ENCODE measurements at places on chromosomes 16 and 17.
A peak's percentile ranks its signal among the peaks of the same experiment; 100 is the strongest.

- peak; percentile 83 for DNase-seq
These were observed 12.4 kb downstream of the TEX14 start for GRCh38 chr17:58679263-58680037.

DNA sequence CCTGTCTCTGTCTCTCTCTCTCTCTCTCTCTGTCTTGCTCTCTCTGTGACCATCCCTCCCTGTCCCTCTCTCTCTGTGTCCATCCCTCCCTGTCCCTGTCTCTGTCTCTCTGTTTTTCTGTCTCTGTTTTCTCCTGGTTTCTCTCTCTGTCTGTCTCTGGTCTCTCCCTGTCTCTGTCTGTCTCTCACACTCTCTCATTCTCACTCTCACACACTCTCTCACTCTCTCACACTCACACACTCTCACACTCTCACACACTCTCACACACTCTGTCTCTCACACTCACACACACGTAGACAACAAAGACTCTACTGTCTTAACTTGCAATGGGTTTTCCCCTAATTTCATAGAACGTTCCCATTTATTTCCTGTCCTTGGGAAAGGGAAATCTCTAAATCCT is 299.5 kb downstream of the FOXL1 start:
- DNase-seq, result no peak

GRCh38 chr16:11136600-11136999 is 119.4 kb downstream of the SOCS1 start:
- DNase-seq, result peak; percentile 11

- DNase-seq, result no peak
These were observed 2.9 kb downstream of the C16orf90 start for GRCh38 chr16:3492356-3492755.

GRCh38 chr17:81367171-81367570 is 28.1 kb upstream of the BAHCC1 start:
- no peak for DNase-seq

- no peak for DNase-seq
These were observed 1.4 kb upstream of the CYB561 start for GRCh38 chr17:63447471-63448009.

DNA sequence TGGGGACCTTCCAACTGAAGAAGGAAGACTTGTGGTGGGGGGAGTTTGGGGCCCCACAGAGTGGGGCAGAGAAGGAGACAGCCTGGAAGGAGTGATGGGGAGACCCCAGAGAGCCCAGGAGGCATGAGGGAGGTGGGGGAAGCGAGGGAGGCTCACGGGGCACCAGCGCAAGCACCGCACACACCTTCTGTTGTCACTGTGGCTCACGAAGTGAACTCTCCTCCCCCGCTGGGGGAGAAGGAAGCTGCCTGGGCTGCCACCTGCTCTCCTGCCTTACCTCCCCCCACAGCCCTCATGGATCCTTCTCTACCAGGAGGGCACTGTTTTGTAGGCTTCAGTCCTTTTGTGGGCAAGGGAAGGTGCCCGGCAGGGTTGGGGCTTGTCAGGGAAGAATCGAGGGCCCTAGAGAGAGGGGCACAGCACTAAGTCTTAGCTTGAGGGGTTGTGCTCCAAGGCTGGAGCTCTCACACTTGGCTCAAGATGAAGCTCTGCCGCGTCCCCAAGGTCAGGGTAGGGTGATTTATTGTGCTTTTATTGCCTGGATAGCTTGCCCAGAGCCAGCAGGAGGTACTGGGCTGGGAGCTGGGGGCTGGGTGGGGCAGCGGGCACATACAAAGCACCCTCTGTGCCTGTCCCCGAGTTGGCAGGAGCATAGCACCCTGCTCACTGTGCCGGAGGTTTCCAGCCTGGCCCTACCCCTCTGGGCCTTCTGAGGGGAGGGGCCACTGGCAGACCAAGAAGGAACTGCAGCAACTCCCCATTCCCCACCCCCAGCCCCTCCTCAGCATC is 4.6 kb upstream of the STARD3 start:
- no peak for DNase-seq

Data from NCI-H1436 (cell line).